ENCODE measurements at places on chromosomes 13 and 19. TPM values are rescaled to one million over a fixed set of nuclear protein-coding genes. Genes with fewer than 3 reads are reported as not detected.

DNA sequence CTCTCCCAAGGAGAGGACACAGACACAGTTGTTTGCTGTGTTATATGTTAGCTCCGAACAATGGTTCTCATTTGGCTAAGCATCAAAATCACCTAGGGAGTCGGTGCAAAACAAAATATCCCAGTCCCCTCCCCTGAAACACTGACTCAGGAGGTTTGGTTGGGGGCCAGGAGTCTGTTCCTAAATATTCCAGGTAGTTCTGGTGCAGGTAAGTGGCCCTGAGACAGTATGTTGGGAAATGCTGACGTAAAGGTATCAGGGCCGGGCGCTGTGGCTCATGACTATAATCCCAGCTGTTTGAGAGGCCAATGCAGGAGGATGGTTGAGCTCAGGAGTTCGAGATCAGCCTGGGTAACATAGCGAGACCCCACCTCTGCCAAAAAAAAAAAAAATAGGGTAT, 2.3 kb upstream of the MAP2K7 start:
- DNase-seq: no peak

The INSR gene
- 19.8 TPM for total RNA-seq

- DNase-seq: no peak
Measured at GRCh38 chr13:102892503-102892902, 46.7 kb downstream of the ERCC5 start.

DNA sequence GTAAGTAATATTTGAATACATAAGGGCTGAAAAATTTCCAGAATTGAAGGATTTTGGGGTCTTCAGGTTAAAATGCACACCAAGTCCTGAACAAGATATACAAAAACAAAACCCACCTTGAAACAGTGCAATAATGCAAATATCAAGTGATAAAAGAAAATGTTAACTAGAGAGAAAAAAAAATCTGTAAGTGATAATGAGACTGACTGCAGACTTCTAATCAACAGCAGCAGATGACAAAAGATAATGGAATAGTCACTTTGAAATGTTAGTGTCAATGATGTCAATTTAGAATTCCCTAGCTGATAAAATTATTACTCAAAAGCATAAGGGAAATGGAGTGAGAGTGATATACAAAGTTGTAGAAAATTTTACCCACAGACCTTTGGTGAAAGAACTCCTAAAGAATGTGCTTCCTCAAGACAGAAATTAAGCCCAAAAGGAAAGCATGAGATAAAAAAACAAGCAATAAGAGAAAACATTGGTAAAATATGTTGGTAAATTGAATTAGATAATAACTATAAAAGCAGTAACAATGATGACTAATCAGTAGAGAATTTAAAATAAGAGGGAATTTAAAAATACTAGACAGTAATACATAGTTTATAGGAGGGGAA, 12.4 kb upstream of the DGKH start:
- DNase-seq: no peak

- no peak for DNase-seq
Measured at GRCh38 chr13:24512908-24513213, 283 bp upstream of the PARP4 start.

- DNase-seq: no peak
Measured at GRCh38 chr19:38792250-38793111, 3.5 kb downstream of the LGALS7B start.

The RFX2 gene
- total RNA-seq: 3.9 TPM

- DNase-seq: no peak
Measured at GRCh38 chr19:22733691-22734090, 50.3 kb downstream of the ZNF99 start.

DNA sequence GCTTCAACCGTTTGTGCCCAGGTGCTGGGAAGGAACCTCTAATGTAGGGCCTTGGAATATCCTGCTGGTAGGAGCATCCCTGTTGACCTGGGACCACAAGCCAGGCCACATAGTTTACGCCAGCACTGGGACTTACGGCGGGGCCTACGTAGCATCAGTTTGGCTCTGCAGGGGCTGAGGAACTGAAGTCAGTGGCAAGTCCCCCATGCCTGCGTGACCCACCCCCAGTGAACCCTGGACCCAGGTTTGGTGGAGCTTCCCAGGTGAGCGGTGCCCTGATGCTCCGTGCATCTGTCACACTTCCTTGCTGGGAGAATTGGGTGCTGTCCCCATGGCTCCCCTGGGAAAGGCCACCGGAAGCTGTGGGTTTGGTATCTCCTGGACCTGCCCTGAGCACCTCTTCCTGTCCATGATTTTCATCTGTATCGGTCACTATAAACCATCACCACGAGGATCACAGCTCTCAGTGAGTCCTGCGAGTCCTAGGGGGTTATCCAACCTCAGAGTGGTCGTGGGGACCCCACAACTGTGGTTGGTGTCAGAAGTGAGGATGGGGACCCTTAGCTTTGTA, 9.9 kb downstream of the SIGLEC11 start:
- no peak for DNase-seq

GRCh38 chr19:5948752-5949564, 29.0 kb downstream of the RANBP3 start:
- no peak for DNase-seq

DNA sequence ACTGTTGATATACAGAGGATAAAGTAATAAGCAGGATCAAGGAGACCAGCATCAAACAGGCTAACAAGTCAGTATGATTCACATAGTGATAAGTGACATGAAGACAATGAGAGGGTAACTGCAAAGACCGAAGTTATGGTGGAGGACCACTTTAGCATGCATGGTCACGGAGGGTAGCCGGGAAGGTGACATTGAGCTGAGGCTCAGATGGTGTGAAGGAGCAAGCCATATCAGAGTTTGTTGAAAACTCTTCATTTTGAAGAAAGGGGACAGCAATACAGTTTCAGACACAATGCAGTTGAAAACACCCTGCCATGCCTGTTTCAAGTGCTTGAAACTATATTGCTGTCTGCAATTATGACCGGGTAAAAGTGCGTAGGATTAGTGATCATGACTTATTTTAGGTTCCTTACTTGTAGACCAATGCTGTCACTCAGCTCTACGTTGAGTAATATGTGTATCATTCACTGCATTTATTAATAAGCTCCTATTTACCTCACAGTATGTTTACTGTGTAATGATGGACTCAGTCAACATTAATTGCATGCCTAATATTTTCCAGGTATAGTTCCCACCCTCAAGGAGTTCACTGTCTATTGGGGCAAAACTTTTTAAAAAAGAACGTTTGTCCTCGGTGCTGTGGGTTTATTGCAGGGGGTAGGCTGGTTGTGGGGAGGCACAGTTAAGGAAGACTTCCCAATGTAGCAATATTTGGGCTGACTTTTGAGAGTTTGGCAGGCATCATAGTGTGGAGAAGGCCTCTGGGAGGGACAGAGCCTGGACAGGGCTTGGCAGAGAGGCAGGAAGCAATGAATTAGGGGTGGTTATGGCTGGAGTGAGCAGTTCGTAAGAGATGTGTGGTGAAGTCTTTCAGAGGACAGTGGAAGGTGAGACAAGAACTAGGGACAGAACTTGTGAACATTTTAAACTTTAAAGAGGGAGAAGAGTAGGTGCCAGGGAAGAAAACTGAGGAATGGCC, 3.2 kb downstream of the UBAC2 start:
- no peak for DNase-seq

GRCh38 chr13:44078806-44079376, 199.2 kb downstream of the LACC1 start:
- no peak for DNase-seq

The NR2C2AP gene
- 19.4 TPM for total RNA-seq

DNA sequence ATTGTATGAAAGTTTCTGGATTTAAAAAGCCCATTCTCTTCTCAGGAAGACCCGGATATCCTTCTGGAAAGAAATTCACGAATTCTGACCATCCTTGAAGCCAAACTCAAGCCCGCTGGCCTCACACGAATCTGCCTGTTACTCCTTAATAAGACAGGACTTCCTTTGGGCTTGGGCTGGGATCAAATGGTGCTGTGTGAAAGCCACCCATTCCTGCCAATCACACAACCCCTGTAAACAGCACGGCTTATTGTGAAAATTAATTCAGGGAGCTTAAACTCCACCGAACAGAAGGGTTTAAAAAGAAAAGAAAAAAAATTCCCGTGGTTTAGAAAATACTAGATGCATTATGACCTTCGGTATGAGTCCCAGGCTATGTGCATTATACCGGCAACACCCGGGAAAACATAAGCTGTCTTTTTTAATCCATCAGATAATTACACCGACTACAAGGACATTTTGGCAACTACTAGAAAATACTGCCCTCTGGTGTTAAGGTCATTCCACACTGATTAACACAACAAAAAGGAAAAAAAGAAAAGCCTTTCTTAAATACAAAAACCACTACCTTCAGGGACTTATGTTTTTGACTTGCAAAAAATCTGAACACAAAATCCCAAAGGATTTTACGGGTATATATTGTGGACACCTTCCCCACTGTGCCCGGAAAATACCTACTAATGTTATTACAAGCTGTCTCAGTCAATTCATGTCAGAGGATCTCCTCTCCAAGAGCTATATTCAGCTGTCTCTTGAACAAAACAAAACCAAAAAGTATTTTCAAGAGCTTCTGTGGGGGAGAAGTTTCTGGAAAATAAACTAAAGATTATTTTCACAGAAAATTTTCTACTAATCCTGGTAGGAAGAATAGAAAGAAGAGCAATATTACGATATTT, 76.0 kb upstream of the LSM14A start:
- peak; percentile 68 for DNase-seq

- no peak for DNase-seq
Measured at GRCh38 chr19:7705387-7706187, 3.7 kb upstream of the FCER2 start.

GRCh38 chr13:98773921-98774320, 21.4 kb upstream of the SLC15A1 start:
- no peak for DNase-seq
